ENCODE measurements at places on chromosomes 5 and 9. TPM values are rescaled to one million over a fixed set of nuclear protein-coding genes. Genes with fewer than 3 reads are reported as not detected.

The OGN gene
- total RNA-seq: 1.3 TPM

The RLN1 gene
- not detected for total RNA-seq

The SH3RF2 gene
- total RNA-seq: 1.2 TPM

The TRMO gene
- 16.4 TPM for total RNA-seq

The NKD2 gene
- under 0.01 TPM for total RNA-seq

The NPR3 gene
- total RNA-seq: 14.9 TPM

The DNAH5 gene
- total RNA-seq: 0.77 TPM

The GRPEL2 gene
- total RNA-seq: 29.6 TPM

The PCDHGB4 gene
- total RNA-seq: 18.3 TPM

The NAIP gene
- total RNA-seq: 3.8 TPM
